ENCODE measurements at places on chromosomes 13 and 19.
A peak's percentile ranks its signal among the peaks of the same experiment; 100 is the strongest.

DNA sequence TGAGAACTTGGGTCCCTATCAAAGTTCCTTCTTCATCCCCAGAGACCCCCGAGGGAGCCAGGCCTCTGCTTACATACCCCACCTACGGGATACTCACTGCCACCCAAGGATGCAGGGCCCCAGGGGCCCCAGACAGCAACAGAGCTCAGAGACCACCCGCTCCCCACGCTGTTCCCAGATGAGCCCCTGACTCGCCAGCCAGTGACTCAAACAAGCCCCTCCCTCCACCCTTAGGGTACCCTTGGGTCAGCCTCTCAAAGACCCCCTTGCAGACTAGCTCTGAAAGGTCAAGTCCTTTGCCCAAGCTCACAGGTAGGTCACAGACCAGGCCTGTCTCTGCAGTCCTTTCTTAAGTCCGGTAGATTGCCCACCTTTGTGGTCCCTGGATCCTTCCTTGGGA is 45.7 kb downstream of the CD320 start:
- DNase-seq = no peak

DNA sequence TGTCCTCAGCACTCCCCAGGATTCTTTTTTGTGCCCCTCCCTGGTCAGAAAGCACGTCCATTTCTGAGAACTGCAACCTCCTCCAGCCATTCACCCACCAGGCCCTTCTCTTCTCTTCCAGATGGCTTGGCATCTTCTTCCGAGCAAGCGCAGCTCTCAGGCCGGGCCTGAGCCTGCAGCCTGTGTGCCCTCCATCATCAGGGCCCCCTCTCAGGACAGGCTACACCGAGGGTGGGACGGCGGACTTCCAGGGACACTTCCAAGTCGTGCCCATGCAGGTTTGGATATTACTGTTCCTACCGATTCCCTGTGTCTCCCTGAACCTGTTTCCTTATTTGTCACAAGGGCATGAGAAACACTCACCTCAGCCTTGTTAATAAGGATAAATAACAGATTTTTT is 28.4 kb downstream of the SOX1 start:
- DNase-seq = no peak

- no peak for DNase-seq
Measured at GRCh38 chr13:59861676-59862075, 302.1 kb downstream of the DIAPH3 start.

DNA sequence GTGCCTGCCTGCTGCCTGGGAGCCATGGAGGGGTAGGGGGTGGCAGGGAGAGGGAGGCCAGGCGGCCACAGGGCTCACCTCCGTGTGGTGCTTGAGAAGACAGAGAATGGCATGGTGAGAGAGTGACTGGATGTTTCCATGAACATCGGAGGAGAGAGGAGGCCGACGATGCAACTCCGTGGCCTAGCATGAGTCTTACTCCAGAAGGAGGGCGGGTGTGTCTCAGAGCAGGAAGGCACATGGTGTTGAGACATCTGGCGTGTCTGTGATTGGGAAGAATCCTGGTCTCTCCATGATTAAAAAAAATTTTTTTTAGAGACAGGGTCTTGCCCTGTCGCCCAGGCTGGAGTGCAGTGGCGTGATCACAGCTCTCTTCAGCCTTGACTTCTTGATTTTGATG is 5.1 kb downstream of the IRGC start:
- DNase-seq = no peak

DNA sequence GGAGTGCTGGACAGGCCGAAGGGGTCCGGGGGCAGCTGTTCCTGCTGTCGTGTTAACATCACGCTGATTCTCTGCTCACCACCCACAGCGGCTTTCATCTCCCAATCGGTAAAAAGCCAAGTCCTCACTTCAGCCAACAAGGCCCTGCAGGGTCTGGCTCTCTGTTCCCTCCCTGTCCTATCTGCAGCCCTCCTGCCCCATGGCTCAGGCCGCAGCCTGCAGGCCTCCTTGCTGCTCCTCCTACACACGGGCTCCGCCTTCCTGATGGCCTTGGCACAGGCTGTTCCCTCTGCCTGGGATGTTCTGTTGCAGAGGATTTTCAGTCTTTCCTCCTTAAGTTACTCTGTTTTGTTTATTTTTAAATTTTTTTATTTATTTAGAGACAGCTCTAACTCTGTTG is 22.2 kb downstream of the FUZ start:
- DNase-seq = no peak

GRCh38 chr13:110944121-110944967 is 29.5 kb upstream of the ANKRD10 start:
- DNase-seq = peak; percentile 23

GRCh38 chr13:45823583-45823982 is 28.0 kb downstream of the SIAH3 start:
- DNase-seq = no peak

DNA sequence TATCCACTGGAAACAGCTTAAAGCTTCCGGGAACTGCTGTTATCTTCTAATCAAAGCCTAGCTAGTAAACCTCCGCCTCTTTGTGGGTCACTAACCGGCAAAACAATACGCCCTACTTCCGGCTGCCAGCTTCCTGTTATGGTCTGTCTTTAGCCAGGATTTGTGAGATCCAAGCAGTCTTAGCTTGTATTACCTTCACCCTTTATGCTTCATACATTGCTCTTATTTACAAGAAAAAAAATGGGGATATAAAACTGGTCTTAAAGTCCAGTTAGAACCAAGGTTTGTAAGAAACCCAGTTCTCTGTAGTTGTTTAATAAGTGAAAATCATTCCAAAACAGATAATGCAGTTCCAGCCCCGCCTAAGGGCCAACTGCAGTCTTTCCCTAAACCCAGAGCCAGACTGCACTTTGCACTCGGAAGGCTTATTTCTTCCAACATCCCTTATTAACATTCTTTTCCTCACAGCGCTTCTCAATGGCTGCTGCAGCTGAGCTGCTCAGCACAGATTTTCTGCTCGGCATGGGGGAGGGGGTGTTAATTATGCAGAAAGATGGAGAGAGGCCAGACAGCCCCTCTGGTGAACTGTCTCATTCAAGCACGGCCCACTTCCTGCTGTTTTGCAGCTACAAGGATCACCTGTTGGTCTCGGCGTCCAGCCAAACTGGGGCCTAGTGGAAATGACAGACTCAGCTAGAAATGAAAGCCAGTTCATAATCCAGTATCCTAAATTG is 368.4 kb downstream of the KLF12 start:
- DNase-seq = peak; percentile 60

- DNase-seq = no peak
Measured at GRCh38 chr19:18833849-18834643, 2.3 kb downstream of the UPF1 start.

Data from iPS DF 19.7 (cell line).